A549 (cell line): ENCODE measurements at places on chromosomes 6 and 20.
A peak's percentile ranks its signal among the peaks of the same experiment; 100 is the strongest.

DNA sequence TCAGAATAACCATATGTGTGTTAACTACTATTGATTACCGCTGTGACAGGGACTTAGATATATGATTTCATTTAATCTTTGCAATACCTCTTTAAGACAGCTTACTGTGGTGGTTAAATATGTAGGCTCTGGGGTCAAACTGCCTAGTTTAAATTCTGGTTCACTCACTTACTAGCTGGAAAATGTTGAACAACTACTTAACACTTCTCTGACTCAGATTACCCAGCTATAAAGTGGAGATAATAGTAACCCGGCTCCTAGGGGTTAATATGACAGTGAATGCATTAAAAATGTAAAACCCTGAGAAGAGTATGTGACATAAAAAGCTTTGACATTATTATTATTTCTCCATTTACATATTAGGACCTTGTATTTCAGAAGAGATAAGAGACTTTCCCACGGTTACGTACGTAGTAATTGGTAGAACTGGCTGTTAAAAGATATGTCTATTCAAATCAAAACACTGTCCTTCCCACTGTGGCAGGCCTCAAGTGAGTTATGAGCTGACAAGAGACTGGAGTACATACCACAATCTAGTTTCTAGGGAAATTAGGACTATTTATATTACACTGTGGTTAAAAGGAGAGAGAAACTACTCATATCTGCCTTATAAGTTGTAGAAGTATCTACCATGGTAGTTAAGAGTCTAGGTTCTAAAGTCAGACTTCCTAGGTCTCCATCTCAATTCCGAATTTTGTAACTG, 4.4 kb upstream of the PLCB1 start:
- no peak for DNase-seq

- DNase-seq, result no peak
Observed at GRCh38 chr6:41036186-41036585, 2.8 kb downstream of the UNC5CL start.

- no peak for DNase-seq
Observed at GRCh38 chr6:114170372-114170771, 172.5 kb downstream of the HS3ST5 start.

GRCh38 chr6:142459271-142459670, 157.5 kb downstream of the ADGRG6 start:
- DNase-seq, result no peak

- DNase-seq, result no peak
Observed at GRCh38 chr20:62558779-62559178, 83.0 kb upstream of the GATA5 start.

GRCh38 chr6:104585646-104586045, 274.1 kb downstream of the HACE1 start:
- DNase-seq, result no peak

- DNase-seq, result no peak
Observed at GRCh38 chr6:135600086-135600702, 102.7 kb upstream of the AHI1 start.

DNA sequence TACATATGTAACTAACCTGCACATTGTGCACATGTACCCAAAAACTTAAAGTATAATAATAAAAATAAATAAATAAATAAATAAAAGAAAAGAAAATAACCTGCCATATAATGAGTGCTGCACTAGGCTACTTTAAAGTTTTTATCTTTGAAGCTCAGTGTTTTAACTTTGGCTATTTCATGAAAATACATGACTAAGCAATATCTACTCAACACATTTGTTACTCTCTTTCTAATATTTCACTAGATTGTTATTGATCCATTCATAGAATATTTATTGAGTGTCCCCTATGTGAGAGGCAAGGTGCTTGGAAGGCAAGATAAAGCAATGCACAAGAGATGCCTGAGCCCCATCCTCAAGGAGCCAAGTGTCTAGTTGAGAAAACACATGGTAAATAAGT, 221.7 kb downstream of the SLC35F1 start:
- DNase-seq, result no peak

GRCh38 chr20:8265588-8265987, 133.5 kb downstream of the PLCB1 start:
- DNase-seq, result no peak

DNA sequence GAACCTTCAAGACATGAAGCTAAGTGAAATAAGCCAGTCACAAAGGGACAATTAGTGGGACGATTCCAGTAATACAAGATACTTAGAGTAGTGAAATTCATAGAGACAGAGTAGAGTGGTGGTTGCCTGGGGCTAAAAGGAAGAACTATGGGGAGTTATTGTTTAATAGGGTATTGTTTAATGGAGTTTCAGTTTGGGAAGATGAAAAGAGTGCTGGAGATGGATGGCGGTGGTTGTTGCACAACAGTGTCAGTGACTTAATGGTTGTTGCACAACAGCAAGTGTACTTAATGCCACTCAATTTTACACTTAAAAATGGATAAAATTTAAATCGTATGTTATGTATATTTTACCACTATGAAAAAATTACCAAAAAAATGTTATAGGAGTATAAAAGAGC, 209.7 kb upstream of the TENT5A start:
- no peak for DNase-seq

DNA sequence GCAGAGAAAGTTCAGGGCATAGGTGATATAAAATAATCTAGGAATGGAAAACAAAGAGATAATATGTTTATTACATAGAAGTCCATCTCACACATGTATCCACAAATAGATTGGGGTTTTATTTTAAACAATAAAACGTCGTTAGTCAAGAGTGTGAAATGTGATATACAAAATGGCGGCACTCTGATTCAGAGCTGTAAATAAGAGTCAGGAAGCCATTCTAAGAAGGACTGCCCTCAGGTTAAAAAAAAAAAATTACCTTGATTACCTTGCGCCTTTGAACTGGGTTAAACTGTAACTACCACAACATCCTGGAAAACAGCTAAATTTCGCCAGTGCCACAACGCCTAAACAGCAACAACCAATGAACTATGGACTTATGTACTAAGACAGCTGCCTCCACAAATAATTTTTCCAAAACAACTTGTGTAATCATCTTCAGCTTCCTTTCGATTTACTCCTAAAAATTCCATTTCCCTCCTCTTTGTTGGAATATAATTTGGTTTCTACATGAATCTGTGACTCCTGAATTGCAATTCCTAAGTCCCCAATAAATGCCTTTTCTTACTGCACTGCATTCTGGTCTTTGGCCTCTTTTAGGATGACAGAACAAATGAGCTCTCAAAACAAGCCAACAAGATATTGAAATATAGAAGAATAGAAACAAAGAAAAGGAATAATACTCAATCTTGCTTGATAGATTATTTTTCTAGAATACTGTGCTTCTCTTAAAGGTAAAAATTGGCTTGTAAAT, 1019.5 kb upstream of the MAP3K7 start:
- DNase-seq, result no peak

DNA sequence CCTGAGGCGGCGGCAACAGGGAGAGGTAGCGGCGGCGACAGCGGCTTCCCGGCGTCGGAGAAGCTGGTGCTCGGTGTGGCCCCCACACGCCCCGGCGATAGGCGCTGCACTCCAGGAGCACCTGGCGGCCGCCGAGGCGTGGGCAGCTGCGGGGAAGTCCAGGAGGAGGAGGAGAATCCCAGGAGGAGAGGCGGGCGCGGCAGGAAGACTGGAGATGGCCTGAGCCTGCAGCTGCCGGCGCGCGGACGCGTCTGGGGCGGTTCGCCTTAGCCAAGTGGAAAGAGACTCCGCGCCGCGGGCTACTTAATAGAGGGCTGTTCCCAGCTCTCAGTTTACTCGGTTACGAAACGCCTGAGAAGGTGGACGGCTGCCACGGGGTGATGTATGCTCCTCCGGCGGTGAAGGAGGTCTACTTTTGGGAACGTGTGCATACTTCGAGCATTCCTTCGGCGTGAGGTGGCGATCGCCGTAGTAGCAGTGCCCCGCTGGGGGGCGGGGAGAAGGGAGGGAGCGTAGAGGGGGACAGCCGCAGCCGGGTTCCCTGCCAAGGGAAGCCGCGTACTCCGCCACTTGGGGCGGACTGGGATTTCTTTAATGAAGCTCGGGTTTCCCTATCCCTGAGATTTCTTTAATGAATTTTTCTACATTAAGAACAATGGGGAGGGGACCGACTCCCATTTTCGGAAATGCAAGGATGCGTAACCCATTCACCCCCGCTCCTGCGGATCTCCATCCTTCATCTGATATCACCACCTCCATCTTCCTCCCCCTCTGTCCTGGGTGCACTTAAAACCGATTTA, at the start of gene COL12A1:
COL12A1 (minus strand) TSS at position 278 of the 800 bp plus-strand sequence. CDS start 3,261 bp downstream, outside the sequence.
- peak; percentile 72 for DNase-seq

DNA sequence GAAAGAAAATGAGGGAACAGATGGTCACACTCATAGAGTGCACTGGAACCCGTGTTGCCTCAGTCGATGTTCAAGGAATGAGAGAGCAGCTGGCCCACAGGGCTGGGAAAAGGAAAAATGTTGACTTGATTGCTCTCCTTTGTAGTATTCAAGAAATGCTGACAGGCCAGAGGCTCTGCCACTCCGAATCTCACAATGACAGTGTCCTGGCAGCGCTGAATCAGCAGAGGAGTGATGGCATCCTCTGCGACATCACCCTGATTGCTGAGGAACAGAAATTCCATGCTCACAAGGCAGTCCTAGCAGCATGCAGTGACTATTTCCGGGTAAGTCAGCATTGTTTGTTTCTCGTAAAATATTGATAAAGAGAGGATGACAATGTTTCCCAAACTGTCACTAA, 51.3 kb downstream of the KLHL32 start:
- DNase-seq, result no peak

DNA sequence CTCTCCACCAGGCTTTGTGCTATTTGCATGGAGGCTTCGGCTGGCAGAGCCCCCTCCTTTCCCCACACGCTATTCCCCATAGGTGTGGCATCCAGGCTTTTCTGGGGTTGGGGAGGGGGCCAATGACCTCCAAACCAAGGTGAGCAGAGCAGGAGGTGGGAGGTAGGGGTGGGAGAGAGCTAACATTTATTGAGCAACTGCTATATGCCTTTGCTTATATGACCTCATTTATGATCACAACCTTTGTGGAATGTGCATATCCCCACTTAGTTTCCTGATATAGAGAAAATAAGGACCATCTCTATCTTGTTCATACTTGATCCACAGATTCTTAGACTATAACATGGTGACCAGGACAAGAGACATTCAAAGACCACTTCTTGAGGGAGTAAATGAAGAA, 17.8 kb upstream of the SLC22A7 start:
- no peak for DNase-seq

DNA sequence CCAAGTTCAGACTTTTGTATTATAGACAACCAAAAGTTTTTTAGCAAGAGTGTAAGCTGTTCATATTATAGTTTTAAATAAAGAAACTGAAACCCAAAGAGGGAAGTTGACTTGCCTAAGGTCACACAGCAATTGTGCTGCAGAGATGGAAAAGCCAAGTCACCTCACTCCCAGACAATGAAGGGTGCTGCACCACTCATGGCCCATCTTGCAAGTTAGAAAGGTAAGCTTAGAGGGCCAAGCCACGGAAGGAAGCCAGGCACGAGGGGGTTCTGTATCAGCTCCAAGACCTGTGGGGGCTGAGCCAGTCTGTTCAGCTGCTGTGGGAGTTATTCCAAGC, 860 bp downstream of the DEFB124 start:
- DNase-seq, result no peak

DNA sequence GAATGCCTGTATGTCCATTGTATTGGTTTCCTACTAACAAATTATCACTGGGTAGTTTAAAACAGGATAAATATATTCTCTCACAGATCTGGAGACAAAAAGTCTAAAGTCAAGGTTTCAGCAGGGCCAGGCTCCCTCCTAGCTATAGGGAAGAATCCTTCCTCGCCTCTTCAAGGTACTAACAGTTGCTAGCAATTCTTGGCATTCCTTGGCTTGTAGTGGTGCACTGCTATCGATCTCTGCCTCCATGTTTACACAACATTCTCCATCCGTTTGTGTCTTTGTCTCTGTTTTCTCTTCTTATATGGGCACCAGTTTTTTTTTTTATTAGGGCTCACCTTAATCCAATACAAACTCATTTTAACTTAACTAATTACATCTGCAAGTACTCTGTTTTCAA, 48.9 kb downstream of the OR2B6 start:
- no peak for DNase-seq
